GM04503 (cell line): ENCODE measurements at places on chromosomes 1 and 21.
A peak's percentile ranks its signal among the peaks of the same experiment; 100 is the strongest.

GRCh38 chr1:26734501-26735058, 38.8 kb downstream of the ARID1A start:
- no peak for DNase-seq

DNA sequence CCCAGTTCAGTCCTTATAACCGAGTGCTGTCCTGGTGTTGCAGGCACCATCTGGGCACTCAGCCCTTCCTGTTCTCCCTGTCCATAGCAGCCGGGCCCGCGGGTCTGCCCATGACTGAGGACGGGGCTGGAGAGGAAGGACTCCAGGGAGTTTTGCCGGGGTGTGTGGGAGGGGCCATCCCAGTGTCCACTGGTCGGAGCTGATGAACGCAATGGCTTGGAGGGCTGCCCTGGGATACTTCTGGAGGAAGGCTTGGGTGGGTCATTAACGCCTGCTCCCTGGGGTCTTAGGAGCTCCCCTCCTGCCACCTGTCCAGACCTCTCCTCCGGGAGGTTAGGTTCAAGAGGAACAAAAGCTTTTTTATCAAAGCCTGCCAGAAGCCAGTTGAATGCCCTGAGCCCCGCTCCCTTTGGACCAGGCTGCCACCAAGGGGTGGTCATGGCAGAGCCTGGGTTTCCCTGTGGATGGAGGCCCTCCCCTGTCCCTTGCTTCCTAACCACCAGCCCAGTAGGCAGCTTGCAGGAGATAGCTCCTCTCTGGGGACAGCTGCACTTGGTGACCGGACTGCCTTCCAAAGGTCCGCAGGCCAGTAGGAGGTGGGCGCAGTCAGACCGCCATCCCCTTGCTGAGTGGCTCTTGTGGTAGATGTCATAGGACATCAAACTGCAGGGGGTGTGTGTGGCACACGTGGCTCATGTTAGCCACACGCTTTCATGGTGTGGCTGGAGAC, 61.3 kb downstream of the TRIM11 start:
- DNase-seq = no peak

DNA sequence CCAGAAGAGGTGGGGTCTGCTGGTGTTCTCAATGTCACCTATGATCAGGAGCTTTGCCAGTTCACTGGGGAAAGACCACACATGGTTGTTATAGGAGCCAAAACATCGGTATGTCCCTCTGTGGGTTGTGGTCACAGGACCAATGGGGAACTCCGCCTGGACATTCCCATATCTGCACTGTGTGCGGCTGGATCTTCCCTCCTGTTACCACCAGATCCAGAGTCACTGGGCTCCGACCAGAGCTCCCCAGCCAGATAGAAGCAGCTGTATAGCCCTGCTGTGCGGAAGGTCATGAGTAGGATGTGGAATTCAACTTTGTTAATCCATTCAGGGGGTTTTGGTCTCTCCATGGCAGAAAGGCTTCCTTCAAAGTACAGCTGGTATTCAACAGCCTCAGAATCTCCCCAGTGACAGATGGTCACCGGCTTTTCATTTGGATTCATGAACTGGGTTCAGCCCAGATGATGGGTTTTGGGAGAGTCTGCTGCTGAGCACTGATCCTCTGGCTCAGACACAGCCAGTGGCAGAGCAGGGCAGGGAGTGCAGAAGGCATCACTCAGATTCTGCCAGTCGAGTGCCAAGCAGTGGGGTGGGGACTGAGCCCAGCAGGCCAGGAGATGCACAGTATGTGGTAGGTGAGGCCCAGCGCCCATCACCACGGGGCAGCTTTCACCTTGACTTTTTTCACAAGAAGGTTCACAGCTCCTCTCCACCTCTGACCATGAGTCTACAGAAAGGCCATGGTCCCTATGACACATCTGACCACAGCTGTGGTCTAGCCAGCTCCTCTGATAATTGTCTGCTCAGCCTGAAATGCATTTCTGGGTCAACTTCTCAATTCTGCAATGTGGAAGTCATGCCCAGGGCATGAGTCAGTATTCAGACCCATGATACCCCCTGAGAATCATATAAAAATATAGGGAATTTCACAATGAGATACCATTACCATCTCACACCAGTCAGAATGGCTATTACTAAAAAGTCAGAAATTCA, 2.9 kb upstream of the SHCBP1L start:
- DNase-seq = peak; percentile 98

GRCh38 chr1:162538815-162539431, 22.6 kb upstream of the UAP1 start:
- peak; percentile 91 for DNase-seq

DNA sequence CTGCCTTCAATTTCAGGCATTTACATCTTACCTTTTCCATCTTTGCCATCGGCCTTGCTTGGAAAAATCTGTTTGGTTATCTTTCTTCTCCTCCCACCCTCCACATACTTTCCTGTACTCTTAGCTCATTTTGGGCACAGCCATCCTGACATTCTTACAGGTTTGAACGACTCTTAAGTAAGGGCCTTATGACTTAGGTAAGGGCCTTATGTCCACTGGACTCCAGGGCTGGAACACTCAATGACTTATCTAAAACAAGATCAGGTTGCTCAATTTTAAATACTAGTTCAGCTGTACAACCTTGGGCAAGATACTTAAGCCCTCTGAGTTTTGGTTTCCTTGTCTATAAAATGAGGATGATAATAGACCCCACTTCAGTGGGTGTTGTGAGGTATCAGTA, 40.9 kb downstream of the C1orf21 start:
- DNase-seq = no peak

GRCh38 chr1:189983166-189983890, 494.3 kb downstream of the BRINP3 start:
- no peak for DNase-seq

DNA sequence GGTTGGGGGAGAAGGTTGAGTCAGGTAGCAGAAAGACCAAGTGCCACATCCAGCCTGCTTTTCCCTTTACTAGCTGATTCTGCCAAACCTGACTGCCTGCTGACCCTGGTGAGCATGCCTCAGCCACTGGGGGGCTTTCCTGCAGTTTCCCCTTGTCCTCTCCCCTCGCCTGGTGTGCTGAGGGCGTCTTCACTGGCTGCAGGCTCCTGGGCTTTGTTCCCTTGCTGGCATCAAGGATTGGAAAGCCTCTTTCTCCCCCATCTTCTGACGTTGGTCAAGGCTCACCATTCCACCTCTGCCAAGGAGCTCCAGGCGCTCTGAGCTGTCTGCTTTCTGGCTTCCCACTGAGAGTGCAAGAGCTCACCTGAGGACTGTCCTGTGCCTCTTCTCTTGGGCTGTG, 28.4 kb downstream of the MAN1C1 start:
- no peak for DNase-seq

GRCh38 chr1:177948336-177948972, 21.4 kb downstream of the SEC16B start:
- no peak for DNase-seq

- DNase-seq = no peak
These were observed 10.2 kb downstream of the CD52 start for GRCh38 chr1:26327956-26328362.
